ENCODE measurements at places on chromosomes 1 and 21. TPM values are rescaled to one million over a fixed set of nuclear protein-coding genes. Genes with fewer than 3 reads are reported as not detected.

The ABCG1 gene
- 20.1 TPM for total RNA-seq

The ARHGAP30 gene
- 12.1 TPM for total RNA-seq

The LYPD8 gene
- not detected for total RNA-seq

GRCh38 chr1:89890085-89890752 is 69.4 kb downstream of the LRRC8D start:
- no peak for DNase-seq

- no peak for DNase-seq
Observed at GRCh38 chr1:42221952-42222606, 57.5 kb upstream of the GUCA2A start.

- no peak for DNase-seq
Observed at GRCh38 chr1:206081856-206082255, 28.9 kb downstream of the RHEX start.
